ENCODE measurements at places on chromosomes 1 and 21. TPM values are rescaled to one million over a fixed set of nuclear protein-coding genes. Genes with fewer than 3 reads are reported as not detected.

Gene CD53
- not detected for total RNA-seq

Gene OR2L8
- not detected for total RNA-seq

Gene UBL4B
- total RNA-seq: 0.07 TPM

Gene CRYAA
- total RNA-seq: not detected

Gene ITLN2
- not detected for total RNA-seq

Gene OR6N1
- not detected for total RNA-seq

Gene ZFP69
- not detected for total RNA-seq

Gene EPHA10
- total RNA-seq: 3.5 TPM

Gene SLC30A10
- total RNA-seq: not detected

Gene ERICH3
- not detected for total RNA-seq

Gene KAZN
- 2.5 TPM for total RNA-seq

Gene CCDC28B
- total RNA-seq: 4.7 TPM

DNA sequence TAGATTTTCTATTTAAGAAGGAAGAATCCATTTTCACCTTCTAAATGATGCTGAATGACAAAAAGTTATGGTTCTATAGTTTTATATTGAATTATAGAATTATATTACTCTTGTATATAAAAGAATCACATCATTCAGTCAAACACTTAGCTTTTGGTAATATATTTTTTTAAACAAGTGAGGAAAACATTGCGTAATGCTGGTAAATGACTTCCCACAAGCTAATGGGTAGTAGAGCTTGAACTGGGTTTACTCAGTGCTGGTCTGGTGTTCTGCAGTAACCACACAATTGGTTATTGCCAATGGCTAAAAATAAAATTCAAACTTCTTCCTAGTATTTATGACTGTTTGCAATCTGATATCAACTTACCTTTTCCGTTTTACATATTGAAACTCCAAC lies 10.6 kb upstream of the GIPC2 start:
- no peak for DNase-seq

GRCh38 chr1:218383051-218383450 lies 37.9 kb downstream of the TGFB2 start:
- DNase-seq: peak; percentile 60

DNA sequence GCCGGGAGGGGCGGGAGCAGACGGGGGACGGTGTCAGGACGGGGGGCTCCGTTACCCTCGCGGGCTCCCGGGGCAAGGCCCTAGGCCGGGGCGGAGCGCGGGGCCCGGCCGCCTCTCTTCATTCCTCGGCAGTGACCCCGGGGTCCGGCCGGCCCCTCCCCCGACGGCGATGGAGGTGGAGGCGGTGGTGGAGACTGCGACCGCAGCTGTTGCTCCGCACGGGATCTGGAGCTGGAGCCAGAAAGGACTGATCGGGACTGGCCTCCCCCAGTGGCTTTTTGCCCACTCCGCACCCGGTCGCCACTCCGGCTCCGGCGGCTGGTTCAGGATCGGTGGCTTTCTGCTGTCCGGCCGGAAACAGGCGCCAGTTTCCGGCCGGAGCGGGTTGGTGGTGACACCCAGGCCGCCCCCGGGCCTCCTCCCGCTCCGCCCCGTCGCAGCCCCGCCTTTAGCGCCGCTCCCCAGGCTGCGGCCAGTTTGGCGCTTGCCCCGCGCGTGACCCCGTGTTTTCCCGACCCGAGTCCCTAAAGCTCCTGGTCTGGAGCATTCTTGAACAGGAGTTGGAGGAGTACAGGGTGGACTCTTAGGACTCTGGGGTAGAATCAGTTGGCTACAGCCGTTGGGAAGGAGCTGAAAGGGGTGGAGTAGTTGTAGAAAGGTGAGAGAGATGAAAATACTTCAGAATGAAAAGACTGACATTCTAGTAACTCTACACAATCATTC lies at the start of gene OTUD7B:
Gene OTUD7B, minus strand, starts transcription at position 334 of the 723 bp plus-strand sequence. CDS start 33,216 bp downstream, outside the sequence.
- peak; percentile 94 for DNase-seq

DNA sequence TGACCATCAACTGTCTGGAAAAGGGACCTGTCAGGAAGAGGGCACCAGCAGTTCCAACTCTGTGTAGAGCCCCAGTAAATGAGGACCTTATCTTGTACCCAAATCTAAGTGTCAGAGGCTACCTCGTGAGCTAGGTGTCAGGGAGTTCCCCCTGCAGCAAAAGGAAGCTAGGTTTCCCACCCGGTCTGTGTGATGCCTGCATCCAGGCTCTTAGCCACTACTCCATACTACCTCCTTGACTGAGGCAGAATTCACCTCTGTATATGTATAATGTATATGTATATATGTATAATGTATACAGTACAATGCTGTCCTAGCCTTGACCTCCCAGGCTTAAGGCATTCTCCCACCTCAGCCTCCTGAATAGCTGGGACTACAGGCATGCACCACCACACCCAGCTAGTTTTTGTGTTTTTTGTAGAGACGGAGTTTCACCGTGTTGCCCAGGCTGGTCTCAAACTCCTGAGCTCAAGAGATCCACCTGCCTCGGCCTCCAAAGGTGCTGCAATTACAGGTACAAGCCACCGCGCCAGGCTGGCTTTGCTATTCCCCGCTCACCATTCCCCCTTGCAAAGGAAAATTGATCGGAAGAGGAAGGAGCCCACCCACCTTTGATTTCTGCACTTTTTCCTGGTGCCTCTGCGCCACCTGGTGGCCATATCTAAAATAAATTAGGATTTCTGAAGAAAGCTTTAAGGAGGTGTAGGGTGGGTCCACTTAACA lies 15.7 kb upstream of the LUZP1 start:
- DNase-seq: peak; percentile 64

- peak; percentile 38 for DNase-seq
These were observed 2.7 kb downstream of the DENND2D start for GRCh38 chr1:111197598-111198284.

- peak; percentile 3 for DNase-seq
These were observed 13.9 kb downstream of the DNAJC6 start for GRCh38 chr1:65323246-65323645.

- peak; percentile 98 for DNase-seq
These were observed 92.5 kb downstream of the CDC42BPA start for GRCh38 chr1:227225715-227226346.

DNA sequence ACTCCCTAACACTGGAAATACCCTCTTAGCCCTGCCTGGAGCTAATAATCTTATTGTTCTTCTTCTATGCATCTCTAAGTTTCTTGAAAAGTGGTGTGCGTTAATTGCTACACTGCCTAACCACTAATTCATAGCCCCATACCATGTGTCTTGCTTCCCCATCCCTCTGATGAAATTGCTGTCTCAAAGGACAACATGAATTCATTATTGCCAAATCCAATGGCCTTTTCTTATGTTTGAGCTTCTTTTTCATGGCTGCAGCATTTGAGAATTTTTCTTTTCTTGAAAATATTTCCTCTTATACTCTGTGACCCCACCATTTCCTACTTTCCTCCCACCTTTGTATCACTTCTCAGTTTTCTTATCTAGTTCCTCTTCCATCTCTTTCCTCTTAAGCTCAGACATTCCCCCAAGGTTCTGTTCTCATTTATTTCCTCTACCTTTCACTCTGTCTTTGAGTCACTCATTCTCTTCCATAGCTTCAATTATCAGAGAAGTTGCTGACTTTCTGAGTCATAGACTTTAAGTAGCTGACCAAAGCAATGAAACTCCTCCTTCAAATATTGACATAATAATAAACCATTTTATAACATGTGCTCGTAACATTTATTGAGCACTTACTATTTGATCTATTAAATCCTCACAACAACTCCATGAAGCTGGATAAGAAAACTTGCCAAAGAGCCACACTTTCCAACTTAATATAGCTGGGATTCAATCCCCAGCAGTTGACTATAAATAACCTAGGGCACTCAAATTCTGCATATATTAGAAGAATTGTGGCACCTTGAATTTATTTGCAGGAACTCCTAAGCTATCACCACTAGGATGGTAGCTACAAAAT lies 35.5 kb upstream of the ATP6V1G3 start:
- peak; percentile 79 for DNase-seq

- no peak for DNase-seq
These were observed 46.2 kb downstream of the YARS1 start for GRCh38 chr1:32770741-32771548.

DNA sequence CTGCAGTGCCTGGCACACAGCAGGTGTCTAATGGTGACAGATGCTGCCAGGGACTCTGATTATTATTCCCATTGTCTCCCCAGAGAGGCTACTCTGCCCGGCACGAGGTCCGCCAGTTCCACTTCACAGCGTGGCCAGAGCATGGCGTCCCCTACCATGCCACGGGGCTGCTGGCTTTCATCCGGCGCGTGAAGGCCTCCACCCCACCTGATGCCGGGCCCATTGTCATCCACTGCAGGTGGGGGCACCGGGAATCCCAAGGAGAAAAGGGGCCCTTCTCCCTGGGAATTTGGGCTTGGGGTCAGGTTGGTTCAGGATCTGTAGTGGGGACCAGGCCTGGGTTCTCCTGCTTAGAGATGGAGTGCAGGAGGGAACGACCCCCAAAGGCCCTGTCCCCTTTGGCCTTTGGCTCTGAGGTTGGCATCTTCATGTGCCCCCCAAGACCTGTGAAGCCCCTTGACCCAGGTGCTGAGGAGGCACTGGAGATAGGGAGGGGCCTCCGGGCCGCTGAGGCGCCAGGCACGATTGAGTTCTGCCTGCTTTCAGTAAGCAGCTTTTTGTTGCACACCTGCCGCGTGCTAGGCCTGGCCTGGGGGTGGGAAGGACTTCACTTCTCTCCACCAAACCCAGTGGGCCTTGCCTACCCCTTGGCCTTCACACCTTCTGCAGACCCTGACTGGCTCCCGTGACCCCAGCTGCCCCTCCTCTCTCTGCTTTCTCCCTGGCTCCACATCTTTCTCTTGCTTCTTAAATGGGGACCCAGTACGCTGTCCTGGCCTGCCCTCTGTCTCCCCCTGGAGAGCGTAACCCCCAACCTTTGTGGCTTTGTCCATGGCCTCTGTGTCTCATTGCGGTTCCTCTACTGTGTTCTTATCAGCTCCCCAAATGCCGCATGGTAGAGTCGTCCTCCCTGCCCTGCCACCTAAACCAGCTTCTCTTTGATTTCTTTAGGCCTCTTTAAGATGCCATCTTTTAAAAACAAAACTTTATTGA lies 76.4 kb downstream of the PTPRU start:
- DNase-seq: no peak

DNA sequence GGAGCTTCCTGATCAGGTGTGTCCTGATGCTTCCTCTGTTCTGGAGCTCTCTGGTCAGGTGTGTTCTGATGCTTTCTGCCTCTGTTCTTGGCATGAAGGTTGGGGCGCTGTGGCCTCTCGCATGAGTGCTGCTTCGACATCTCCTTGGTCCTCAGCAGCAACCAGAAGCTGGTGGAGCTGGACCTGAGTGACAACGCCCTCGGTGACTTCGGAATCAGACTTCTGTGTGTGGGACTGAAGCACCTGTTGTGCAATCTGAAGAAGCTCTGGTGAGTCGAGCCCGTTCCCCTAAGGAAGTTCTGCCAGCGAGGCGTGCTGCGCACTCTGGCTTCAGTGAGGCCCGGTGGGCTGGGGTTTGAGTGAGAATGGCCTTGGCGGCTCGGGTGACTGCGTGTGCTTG lies 18.0 kb downstream of the NLRP3 start:
- DNase-seq: no peak

- DNase-seq: no peak
These were observed 29.2 kb downstream of the NEGR1 start for GRCh38 chr1:72253132-72253531.

DNA sequence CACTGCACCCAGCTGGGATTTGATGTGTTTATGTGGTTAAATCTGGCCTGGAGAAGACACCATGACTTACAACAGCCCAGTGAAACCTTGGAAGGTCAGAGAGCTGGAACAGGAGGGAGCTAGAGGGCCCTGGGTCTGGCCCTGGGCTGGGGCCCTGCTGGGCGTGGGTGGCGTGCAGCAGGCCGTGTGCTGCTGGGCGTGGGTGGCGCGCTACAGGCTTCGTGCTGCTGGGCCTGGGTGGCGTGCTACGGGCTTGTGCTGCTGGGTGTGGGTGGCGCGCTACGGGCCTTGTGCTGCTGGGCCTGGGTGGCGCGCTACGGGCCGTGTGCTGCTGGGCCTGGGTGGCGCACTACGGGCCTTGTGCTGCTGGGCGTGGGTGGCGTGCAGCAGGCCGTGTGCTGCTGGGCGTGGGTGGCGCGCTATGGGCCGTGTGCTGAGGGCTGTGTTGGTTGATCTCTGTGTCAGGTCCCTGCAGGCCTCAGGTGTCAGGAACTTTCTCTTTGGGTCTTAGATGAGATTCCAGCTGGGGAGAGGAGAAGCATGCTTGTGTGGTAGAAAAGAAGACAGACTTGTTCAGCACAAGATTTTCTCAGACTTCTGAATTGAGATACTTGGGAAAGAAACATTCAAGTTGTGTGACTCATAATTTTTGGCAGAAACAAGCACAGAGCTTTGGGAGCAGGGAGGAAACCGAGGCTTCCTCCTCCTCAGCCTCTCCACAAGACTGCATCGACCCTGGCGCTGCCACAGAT lies 66.0 kb downstream of the COL18A1 start:
- peak; percentile 82 for DNase-seq

DNA sequence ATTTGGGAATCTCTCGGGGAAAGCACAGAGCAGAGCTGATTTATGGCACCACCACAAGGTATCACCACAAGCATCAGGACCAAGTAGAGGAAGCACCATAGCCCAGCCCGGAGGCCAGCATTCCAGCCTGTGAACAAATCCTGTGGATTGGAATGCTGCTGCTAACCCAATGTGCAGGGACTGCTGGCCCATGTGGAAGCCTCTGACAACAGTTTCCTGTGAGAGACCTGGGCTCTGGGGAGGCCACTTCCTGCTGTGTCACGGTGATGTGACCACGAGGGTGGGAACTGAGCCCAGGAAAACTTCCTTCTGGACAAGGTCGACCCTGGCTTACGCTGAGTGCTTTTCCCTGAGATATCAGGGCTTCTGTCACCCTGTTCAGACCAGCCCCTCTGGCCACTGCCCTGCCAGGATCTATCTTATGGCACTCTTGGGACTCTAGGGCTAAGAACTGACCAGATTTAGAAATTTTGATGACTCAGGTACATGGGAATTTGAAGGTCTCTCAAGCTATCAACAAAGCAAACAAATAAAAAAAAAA lies 88.3 kb upstream of the NGF start:
- DNase-seq: peak; percentile 77

DNA sequence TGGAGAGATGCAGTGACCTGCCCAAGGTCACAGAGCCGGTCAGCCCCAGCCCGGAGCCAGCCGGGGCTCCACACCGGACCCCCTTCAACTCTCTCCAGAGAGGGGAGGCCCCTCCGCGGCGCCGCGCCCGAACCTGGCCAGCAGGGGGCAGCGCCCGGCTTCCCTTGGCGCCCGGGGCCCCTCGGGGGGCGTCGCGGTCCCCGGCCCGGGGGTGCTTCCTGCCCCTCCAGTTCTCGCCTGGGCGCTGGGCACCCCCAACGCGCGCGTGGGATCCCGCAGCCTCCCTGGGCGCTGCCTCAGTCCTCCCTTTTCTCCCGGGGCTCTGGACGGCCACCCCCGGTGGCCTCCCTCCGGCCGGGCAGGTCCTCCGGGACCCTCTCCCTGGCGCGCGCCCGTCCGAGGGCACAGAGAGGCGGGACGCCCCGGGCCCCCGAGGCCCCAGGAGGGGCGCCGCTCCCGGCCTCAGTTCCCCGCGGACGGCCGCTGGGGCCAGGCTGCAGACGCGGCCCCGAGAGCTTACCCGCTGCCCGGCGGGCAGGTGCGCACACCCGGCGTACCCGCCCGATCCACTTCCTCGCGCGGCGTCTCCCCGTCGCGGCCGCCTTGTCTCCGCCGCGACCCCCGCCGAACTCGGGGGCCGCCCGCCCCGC lies 406 bp downstream of the HTR1D start:
- no peak for DNase-seq

GRCh38 chr1:43977376-43978263 lies 1.4 kb upstream of the B4GALT2 start:
- no peak for DNase-seq
